NCI-H2081 treated with DMSO at 0.1 percent for 48 hours (cell line): ENCODE measurements at places on chromosomes 7 and 10.

DNA sequence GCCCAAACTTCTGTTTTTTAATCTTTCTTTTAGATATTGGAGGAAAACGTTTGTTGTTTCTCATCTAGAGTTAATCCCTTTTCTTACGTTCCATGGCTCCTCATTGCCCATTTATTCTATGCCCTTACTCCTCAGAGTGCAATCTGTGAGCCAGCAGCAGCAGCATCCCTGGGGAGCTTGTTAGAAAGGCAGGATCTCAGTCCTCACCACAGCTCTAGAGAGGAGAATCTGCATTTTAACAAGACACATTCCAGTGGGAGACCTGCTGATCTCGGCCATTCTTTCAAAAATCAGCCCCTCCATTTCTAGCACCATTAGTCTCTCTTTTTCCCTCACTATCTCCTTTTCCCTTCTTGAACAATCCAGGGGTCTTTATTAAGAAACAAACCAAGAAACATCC is 84.4 kb upstream of the NOBOX start:
- DNase-seq: no peak

- DNase-seq: no peak
These were observed 14.8 kb downstream of the CHAT start for GRCh38 chr10:49628599-49628998.

- no peak for DNase-seq
These were observed 58.1 kb upstream of the DGKI start for GRCh38 chr7:137904833-137905232.

- no peak for DNase-seq
These were observed 200.6 kb downstream of the CHCHD3 start for GRCh38 chr7:132881317-132881716.

- DNase-seq: no peak
These were observed 271.3 kb downstream of the FGFR2 start for GRCh38 chr10:121326905-121327304.

DNA sequence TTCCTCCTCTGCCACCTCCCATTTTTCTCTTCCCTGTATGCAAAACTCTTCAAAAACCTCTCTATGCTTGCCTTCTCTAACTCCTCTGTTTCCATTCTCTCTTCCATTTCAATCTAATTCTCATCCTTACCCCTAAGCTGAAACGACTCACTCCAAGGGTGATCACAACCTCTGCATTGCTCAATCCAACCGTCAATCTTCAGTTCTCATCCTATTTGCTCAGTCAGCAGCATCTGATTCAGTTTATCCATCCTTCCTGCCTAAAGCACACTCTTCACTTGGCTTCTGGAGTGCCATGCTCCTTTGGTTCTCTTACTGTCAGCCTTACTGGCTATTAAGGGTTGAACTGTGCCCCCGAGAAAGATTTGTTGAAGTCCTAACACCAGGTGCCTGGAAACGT is 163.5 kb upstream of the NEBL start:
- DNase-seq: no peak
